Fibroblast of villous mesenchyme (primary cell): ENCODE measurements at places on chromosomes 11 and 22. TPM values are rescaled to one million over a fixed set of nuclear protein-coding genes. Genes with fewer than 3 reads are reported as not detected.
A peak's percentile ranks its signal among the peaks of the same experiment; 100 is the strongest.

Gene POTEH
- not detected in 2 replicates for total RNA-seq

Gene SCGB1D2
- total RNA-seq: not detected in 2 replicates

Gene XKR3
- total RNA-seq: not detected in 2 replicates

DNA sequence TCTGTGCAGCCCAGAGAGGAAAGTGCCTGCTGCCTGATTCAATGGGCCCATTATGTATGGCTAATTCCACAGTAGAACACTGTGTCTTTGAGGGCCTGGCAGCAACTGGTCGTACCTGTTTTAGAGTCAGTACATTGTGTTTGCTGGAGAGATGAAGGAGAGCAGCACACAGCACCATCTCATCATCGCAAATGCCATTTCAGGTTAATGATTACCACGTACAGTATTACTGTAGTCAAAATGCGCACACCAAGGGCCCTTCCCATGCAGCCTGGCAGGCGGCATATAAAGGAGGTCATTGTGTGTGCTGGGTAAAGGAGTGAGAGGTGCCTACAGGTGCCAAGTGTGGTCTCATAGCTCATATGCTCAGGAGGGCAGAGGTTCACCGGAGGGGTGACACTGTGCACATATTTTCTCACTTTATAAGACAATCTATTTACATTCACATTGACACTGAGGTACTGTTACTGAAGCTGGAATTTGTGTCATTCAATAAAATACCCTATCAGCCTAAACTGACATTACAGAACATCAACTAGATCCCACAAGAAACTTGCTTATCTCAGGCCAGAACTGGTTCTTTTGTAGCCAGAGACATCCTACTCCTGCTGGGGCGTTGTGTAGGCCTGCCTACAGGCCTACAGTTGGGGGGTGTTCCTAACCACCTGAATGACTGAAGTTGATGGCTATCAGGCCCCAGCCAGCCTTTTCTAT is 90.4 kb downstream of the APIP start:
- no peak for DNase-seq

- DNase-seq: no peak
Measured at GRCh38 chr22:44583854-44584253, 85.8 kb upstream of the RTL6 start.

GRCh38 chr11:83355391-83355790 is 69.2 kb upstream of the CCDC90B start:
- DNase-seq: no peak

GRCh38 chr11:115126515-115127208 is 377.6 kb downstream of the CADM1 start:
- DNase-seq: no peak

DNA sequence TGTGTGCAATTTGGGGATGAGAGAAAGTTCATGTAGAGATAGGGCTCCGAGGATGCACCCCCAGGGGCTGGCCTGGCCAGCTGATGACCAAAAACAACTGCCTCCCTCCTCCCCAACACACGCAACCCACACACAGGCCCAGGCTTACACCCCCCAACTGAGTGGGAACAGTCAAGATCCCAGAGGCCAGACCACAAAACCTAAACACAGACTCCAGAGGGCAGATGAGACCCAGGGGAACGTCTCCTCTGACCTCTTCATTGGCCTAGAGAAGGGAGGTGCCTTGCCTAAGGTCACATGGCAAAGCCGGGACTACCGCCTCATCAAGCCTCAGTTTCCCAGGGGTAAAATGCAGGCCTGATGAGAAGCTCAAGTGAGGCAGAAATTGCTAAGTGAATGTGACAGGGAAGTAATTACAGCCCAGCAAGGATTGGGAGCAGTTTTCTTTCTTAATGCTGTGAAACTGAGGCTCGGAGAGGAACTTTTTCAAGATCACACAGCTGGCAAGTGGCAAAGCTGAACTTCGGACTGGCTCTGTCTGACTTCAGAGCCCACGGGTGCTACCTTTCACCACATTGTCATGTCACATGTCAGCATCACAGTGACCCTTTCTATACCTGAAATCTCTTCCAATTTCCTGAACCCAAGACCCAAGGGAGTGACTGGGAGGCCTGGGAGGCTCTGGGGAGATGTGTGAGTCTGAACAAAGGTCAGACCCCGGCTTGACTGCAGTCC is 69.9 kb upstream of the WNT11 start:
- no peak for DNase-seq

GRCh38 chr11:76161261-76161961 is 44.9 kb downstream of the WNT11 start:
- DNase-seq: peak; percentile 17

- DNase-seq: no peak
Measured at GRCh38 chr11:57476047-57476756, 15.9 kb downstream of the RTN4RL2 start.
